Pericardium fibroblast (primary cell): ENCODE measurements at places on chromosomes 11 and 22. TPM values are rescaled to one million over a fixed set of nuclear protein-coding genes. Genes with fewer than 3 reads are reported as not detected.

TRIM6 gene
- total RNA-seq, result 4.0 and 9.2 TPM in 2 replicates

STARD10 gene
- 7.7 and 19.7 TPM in 2 replicates for total RNA-seq

MACROD1 gene
- total RNA-seq, result 24.4 and 39.9 TPM in 2 replicates

SCN4B gene
- total RNA-seq, result not detected in 2 replicates

HNRNPUL2 gene
- total RNA-seq, result 7.5 and 10.1 TPM in 2 replicates
